ENCODE measurements at places on chromosomes 13 and 19.

DNA sequence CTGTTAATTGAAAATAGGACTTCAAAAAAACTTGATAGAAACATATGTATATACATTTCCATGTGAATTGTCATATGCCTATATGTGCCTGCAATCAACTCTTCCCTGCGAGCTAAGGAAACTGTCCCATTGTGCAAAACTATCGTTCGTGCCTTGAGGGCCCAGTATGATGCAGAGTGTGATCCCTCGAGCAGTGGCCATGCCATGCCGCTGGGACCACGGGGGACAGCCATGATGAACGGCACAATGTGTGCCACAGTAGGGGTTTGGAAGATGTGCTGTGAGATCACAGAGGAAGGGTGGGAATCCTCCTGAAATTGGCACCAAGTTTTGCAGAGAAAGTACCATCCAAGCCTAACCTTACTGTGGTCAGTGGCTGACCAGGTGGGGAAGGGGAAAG is 118.1 kb upstream of the SOX1 start:
- DNase-seq = no peak

DNA sequence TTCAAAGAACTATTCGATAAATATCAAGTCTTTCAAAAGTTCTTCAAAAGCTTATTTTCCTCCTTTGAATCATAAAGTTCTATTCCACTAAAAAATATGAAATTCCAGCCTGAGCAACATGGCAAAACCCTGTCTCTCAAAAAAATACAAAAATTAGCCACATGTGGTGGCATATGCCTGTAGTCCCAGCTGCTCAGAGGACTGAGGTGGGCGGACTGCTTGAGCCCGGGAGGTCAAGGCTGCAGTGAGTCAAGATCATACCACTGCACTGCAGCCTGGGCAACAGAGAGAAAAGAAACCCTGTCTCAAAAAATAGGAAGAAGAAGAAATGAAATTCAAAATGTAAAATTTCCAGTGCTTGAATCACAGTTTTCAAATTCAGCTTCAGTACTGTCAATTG is 24.6 kb downstream of the CAB39L start:
- no peak for DNase-seq

DNA sequence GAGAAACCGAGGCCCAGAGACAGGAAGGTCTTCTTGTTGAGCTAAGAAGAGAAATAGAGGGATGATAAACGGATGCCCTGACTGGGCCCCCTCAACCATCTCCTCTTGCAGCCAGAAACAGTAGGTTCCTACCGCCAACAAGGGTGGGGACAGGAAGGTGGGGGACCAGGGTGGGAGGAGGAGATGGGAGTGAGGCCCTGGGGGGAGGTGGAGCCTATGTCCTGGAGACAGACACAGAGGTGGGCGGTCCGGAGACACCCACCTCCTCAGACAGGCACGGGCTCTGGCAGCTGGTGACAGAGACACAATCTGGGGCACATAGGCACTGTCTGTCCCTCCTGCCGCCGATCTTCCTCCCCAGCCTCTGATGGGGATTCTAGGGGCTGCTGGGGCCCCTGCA is 16.9 kb downstream of the GADD45B start:
- no peak for DNase-seq

DNA sequence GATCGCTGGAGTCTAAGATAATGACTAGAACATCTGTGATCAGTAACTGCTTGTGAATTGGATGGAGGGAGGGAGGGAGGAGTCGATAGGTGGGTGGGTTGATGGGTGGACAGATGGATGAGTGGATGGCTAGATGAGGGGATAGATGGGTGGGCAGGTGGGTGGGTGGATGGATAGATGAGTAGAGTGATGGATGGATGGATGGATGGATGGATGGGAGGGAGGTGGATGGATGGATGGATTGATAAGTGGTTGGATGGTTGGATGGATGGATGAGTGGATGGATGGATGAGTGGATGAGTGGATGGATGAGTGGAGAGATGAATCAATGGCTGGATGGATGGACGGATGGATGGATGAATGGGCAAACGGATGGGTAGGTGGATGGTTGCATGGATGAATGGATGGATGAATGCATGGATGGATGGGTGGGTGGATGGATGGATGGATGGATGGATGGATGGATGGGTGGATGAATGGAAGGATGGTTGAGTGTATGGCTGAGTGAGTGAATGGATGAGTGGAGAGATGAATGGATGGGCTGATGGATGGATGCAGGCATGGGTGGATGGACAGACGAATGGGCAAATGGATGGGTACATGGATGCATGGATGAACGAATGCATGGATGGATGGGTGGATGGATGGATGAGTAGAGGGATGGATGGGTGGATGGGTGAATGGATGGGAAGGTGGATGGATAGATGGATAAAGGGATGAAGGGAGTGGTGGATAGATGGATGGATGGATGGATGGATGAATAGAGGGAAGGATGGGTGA is 44.0 kb upstream of the NFIC start:
- no peak for DNase-seq

- DNase-seq = no peak
Observed at GRCh38 chr13:44619651-44620050, 43.5 kb upstream of the TSC22D1 start.

- no peak for DNase-seq
Observed at GRCh38 chr13:111424134-111424533, 103.7 kb downstream of the TEX29 start.

- no peak for DNase-seq
Observed at GRCh38 chr13:46834657-46835056, 37.7 kb upstream of the ESD start.

GRCh38 chr19:55080121-55080967 is 4.7 kb downstream of the EPS8L1 start:
- no peak for DNase-seq

DNA sequence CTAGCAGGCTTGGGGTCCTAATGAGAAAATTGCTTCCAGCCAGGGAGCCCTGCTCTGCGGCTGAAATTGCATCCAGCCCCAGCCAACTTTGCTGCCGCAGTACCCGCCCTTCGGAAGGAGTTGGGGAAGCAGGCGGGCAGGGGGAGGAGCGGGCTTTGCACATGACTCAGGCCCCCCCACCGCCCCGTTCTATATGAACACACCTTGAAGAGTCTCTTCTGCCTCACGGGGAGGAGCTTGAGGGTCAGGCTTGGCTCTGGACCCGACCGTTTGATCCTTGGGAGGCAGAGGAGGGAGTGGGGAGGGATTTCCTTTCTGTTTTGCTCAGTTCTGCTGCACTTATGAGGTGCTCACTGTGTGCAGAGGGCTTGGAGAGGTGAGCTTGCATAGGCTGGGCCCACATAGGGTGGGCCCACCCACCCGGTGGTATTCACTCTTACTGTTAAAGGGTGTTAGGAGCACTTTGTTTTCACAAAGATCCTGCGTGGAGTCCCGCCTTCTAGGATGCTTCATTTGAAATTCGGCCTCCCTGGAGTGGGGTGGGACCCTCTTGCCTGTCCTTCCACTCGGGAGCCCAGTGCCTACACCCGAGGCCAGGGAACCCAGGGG is 46.5 kb downstream of the LYL1 start:
- no peak for DNase-seq

- no peak for DNase-seq
Observed at GRCh38 chr19:19866611-19867248, 1.0 kb downstream of the ZNF253 start.

DNA sequence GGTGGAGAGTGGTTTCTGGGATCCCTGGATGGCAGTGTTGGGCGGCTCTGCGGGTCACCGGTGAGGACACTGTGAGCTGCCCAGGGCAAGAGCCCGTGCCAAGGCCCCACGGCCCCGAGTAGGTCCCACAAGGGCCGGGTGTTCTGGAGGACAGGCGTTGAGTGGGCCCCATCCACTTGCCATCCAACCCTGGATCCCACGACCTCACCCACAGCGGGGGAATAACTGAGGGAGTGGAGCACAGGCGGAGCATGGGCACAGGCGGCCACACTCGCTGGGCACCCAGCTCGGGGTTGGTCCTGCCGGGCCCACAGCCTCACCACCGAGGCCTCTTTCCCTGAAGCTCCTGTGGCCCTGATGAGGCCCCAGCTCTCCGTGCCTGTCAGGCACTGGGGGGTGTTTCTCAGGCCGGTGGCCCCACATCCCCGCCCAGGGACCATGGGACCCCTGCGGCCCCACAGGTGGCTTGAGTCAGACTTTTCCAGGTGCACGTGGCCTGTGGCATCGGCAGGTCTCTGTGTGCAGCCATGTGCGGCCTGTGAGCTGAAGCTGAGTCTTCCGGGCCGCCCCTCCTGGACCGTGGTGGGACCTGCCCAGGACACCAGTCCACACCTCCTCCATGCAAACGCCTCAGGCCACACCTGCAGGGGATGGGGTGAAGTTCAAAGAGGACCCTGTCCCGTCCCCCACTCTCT is 16.6 kb downstream of the TMEM255B start:
- no peak for DNase-seq

DNA sequence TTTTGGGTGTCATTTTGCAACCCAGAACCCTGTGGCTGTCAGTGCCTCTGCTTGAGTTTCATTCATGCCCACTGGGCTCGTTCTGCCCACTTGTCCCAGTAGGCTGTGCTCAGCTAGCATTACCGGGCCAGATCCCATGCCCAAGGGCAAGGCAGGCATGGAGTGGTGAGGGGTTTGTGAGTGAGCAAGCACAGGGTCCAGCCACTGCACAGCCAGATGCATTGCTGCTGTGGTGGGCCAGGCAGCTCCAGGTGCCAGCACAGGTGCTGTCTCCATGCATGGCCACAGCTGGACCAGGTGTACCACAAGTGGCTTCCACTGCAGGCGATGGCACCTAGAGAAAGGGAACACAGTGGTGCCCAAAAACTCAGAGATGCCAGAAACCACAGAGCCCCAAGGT is 1671.2 kb downstream of the OLFM4 start:
- no peak for DNase-seq

DNA sequence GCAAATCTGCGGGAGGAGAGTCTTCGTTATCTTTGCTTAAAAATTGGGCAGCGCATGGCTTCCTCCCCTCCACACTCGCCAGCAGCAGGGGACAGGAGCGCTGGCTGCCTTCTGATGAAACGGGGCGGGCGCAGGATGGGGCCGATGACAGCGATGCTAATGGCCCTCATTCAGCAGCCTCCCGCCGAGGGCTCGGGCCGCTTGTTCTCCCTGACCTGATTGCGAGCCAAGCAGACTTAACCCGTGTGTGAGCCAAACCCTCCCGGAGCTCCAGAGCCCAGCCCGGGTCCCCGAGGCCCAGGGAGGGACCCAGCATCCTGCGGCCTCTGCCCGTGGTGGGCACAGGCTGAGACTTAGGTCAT is 90.3 kb downstream of the KDM4B start:
- DNase-seq = no peak

DNA sequence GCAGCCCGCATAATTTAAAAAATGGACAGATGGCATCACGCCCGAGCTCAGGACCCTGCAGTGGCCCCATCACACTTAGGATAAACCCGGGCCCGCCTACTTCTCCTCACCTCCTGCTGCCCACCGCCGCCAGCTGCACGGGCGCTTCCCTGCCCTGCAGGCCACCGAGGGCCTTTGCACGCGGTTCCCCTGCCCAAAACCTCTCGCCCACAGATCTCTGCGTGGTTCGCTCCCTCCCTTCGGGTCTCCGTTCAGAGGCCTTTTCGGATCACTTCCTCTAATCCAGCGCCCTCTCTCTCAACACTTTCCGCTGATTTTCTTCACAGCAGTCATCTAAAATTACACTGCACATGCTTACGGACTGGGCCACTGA is 1.8 kb downstream of the SHISA7 start:
- DNase-seq = no peak

- DNase-seq = no peak
Observed at GRCh38 chr13:112143046-112143752, 76.2 kb downstream of the SOX1 start.

DNA sequence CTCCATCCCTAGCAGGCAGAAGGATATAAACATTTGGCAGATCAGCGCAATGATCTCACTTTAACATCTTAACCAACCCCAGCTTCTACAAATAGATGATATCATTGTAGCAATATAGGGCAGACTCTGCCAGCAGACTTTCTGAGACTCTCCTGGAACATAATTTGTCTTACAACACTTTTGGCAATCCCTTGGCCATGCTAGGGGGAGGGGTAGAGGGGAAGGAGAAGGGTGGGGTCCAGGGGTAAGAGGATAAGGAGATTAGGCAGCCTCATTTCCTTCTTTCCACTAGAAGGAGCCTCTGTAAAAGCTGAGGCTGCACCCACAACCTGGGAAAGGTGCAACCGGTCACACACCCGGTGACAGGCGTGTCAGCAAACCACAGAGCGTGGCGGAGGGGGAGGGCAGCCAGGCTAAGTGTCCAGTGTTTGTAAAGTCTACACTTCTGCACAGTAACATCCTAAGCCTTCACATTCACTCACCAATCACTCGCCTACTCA is 8.7 kb upstream of the UBAC2 start:
- DNase-seq = no peak

- no peak for DNase-seq
Observed at GRCh38 chr13:31675440-31675953, 63.8 kb upstream of the RXFP2 start.

- no peak for DNase-seq
Observed at GRCh38 chr13:112664501-112665203, 25.2 kb upstream of the ATP11A start.

DNA sequence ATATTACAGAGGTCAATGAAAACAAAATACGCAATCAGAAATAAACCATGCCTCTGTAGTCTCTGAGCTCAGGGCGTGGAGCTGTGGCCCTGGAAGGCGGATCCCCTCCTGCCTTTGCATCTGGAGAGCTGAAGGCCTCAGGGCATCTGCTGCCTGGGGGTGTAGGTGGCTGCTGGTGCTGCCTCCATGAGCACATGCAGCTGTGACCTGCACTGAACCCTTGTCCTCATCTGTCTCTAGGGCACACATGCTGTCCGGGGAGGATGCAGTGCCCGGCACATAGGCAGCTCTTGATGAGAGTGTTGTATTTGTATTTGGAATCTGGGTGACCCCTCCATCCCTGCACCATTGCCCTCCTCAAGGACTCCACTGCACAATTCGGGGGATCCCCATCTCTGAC is 185.7 kb downstream of the TEX29 start:
- DNase-seq = no peak

GRCh38 chr19:34310494-34310981 is 54.5 kb upstream of the GPI start:
- no peak for DNase-seq

GRCh38 chr19:5237939-5238480 is 102.6 kb downstream of the PTPRS start:
- DNase-seq = no peak

DNA sequence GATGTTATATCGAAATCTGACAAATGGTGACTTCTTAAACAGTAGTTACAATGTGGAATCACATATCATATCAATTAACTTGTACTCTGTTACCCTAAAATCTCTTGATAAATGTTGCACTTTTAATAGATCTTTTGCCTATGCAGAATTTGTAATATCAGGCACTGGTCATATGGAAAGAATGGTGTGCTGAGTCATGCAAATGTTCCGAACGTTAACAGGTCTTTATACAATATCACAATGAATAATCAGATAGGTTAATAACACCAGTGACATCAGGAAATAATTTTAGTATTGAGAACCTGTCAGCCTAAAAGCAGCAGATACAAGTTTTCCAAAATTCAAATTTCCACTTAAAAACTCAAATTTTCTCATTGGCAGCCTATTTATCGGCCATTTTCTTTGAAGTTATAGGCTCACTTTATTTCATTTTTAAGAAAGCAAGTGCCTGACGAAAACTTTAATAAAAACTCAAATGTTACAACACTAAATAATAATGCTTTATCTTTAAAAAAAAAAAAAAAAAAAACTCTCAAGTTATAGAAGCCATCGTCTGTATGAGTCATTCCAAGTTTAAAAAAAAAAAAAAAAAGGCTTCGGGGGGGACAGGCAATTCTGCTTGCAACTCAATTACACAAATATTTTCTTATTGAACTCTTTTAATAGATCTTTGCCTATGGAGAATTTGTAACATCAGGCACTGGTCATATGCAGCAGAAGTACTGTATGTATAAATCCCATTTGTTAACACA is 180.9 kb downstream of the DIAPH3 start:
- DNase-seq = no peak

All from NCI-H187 treated with DMSO at 0.1 percent for 48 hours (cell line).